Stimulated activated CD4-positive, alpha-beta T cell treated with anti-CD3 and anti-CD28 coated beads, Interleukin-15, amount 100 ng/mL, for 48 hours (primary cell): ENCODE measurements at places on chromosomes 1 and 21.

GRCh38 chr1:31693231-31693630 is 10.6 kb downstream of the COL16A1 start:
- no peak for DNase-seq

GRCh38 chr1:23362218-23362713 is 7.4 kb downstream of the ZNF436 start:
- DNase-seq: no peak

- DNase-seq: no peak
Observed at GRCh38 chr1:64894438-64895196, 71.7 kb downstream of the JAK1 start.

GRCh38 chr1:225817611-225818061 is 7.7 kb downstream of the EPHX1 start:
- DNase-seq: no peak

DNA sequence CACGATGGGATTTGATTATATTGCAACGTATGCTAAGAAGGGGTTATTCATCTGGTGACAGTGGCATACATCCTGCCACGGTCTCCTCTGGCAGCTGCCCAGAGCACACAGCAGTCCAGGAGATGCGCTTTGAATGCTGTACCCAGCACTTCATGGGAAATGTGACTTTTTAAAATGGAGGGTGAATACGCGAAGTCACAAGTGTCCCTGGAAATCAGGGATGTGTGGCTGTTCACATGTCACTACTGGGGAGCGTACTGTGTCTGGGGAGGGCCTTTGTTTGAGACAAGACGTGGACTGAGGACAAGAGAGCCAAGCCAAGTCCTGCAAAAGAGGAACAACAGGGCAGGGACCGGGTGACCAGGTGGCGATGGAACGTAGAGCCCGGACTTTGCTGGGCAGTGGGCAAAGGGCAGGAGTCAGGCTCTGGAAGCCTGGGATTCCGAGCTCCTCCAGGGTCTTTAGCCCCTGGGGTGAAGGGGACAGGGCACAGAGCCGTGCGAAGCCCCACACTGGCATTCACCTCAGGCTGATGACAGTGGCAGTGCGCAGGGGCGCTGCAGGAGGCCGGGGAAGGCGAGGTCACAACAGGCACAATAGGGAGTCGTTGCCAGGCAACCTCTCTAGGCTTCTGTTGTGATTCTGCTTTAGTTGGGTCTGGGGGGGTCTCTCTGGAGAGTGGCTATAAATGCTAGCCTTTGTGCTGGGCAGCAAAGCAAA is 11.4 kb upstream of the ZBTB21 start:
- no peak for DNase-seq

- DNase-seq: no peak
Observed at GRCh38 chr1:91569411-91570119, 68.9 kb downstream of the CDC7 start.

DNA sequence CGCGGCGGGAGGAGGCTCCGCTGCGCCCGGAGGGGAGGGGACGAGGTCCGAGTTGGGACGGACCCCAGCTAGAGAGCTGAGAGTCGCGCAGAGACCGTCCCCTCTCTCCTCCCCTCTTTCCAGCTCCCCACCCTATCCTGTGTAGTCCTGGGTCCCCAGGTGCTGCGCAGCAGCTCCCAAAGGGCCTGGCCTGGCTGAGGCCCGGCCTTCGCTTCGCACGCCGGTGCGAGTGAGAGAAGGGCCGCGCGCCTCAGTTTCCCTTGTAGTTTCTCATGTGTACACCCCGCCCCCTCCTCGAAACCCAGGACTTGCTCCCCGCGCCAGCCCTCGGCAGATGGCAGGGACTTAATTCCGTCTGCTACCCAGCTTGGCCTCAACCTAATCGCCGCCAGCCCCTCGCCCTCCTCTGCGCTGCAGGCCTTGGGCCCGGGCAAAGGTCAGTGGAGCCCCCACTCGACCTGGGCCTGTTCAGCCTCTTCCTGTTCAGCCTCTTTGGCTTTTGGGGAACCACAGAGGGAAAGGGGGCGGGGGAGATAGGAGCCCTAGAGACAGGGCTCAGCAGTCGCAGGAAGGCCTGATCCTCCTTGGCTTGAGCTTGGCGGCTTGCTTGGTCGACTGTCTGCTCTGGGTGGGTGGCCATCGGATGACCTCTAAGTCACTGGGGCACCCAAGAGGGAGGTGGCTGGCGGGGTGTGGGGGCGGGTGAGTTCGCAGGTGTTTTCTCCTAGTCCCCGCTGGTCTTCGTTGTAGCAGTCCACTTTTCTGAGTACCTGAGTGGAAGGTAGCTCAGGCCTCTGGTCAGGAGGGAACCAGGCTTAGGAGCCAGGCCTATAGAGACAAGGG is 1.0 kb downstream of the ZNF687 start:
- DNase-seq: no peak

GRCh38 chr1:231681006-231681405 is 54.4 kb downstream of the DISC1 start:
- no peak for DNase-seq

- peak; percentile 84 for DNase-seq
Observed at GRCh38 chr1:54199765-54200518, at the start of the genes CYB5RL and MRPL37. Gene CYB5RL, minus strand, starts transcription at chr1:54200030. Its CDS starts 4,414 bp downstream, at chr1:54195616. Gene MRPL37, plus strand, starts transcription at chr1:54200167. Its CDS starts 77 bp downstream, at chr1:54200244.

- DNase-seq: no peak
Observed at GRCh38 chr1:109929588-109930251, 19.1 kb downstream of the CSF1 start.

DNA sequence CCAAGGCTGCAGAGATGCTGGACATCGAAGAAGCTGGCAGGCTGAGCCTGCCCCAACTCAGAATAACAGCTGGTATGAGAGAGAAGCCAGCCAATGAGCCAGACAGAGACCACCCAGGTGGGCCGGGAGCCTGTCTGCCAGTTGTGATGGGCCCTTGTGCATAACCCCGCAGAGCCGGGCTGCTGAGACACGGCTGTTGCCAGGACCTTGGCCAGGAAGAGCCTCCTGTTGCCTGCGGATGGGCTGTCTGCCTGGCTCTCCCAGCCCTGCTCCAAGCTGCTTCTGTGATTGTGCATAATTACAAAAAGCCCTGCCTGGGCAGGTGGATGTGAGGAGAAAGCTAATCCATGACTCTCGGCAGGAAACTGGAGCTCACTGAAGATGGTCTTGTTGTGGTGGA is 126.5 kb downstream of the CAPN8 start:
- no peak for DNase-seq

DNA sequence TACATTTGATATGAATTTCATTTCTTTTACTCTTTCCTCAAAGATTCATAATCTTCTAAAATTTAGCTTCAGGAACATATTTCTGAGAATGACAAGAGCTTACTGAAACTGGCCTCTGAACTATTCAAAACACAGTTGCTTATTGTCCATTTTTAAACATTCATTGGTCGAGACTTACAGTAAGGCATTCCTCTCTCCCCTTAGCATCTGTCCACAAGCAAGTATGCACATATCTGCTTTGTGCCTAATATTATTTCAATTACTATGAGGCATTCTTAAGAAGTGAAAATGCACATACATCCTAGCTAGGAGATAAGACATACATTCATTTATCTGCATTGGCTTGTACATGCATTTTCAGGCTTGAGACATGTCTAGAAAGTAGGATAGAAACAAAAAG is 488.7 kb downstream of the PTBP2 start:
- DNase-seq: no peak

DNA sequence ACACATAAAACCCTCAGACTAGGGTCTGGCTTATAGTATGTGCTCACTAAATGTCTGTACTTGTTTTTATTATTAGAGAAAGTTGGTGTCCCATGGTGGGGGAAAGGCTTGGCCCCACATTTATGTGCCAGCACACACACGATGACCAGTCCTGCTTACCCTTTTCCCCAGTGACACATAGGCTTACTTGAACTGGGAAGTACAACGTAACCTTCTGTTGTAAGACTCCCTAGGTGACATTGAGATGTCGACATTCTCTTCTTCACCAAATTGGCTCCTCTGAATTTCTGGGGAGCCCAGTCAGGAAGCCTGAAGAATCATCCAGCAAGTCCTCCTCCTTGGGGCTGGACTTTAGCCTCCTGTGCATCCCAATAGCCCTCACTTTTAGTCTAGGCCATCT is 1.7 kb upstream of the MECR start:
- DNase-seq: no peak

GRCh38 chr1:65174585-65174984 is 26.6 kb downstream of the AK4 start:
- DNase-seq: no peak

DNA sequence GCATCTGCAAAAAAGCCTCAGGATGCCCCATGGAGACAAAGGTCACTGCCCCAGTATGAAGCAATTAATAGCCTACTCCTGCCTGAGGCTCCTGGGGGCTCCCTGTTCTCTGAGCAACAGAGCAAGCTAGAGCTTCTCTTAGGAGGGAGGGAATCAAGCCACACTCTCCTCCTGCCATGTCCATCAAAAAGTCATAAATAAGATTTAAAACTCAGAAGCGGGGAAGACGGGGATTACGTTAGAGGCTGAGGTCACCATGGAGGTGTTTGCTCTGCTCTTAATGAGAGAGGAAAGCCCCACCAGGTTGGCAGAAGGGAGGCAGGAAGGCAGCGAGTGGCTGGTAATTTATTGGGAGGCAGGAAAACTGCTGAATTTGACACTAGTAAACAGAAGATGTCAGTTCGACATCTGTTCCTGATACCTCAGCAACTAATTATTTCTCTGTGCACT is 98.4 kb upstream of the TNR start:
- no peak for DNase-seq

- DNase-seq: no peak
Observed at GRCh38 chr1:14443164-14443787, 155.2 kb upstream of the KAZN start.

GRCh38 chr1:13864760-13865159 is 164.8 kb downstream of the PRDM2 start:
- no peak for DNase-seq

- no peak for DNase-seq
Observed at GRCh38 chr1:221824025-221824424, 82.1 kb upstream of the DUSP10 start.

GRCh38 chr1:183191833-183192232 is 5.8 kb downstream of the LAMC2 start:
- no peak for DNase-seq

- no peak for DNase-seq
Observed at GRCh38 chr1:103538226-103538625, 12.7 kb downstream of the RNPC3 start.
